ENCODE measurements at places on chromosomes 16 and 17.

- no peak for DNase-seq
Measured at GRCh38 chr16:24471561-24472350, 67.6 kb upstream of the RBBP6 start.

DNA sequence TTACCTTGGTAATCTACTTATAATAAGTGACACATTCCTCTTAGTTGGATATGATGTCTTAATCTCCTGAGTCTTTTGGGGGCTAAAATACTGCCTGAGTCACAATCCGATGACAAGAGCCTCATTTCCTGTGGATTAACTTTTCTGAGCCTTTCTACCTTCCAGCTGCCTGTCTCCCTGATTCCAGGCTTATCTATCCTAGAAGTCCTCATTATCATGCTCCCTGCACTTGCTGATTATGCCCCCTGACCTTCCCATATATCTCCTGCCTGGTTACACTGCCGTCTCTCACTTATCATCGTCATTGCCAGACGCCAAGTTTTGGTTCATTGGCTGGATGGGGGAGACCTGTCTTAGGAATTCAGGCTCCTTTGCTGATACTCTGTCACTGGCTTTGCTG lies 727.4 kb upstream of the CA10 start:
- no peak for DNase-seq

DNA sequence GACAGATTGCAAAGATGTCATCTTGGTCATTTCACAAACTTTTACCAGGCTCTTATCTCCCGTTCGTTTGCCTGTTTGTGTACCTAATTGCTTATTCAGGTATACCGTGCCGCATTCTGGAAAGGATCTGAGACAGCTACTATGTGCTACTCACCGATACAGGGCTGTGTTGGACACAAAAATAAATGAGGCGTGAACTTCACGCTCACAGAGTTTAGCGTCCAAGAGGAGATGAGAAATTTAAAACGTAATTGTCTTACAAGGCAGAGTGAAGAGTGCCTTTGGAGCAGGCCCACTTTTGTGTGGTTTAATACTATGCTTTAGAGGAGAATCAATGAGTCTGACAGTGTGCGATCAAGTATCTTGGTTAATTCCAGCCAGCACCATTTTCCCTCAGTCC lies 26.7 kb downstream of the MAF start:
- DNase-seq: no peak

- peak; percentile 1 for DNase-seq
Measured at GRCh38 chr16:62041401-62041800, 5.2 kb upstream of the CDH8 start.

- DNase-seq: no peak
Measured at GRCh38 chr17:14688134-14688533, 387.3 kb downstream of the HS3ST3B1 start.

GRCh38 chr16:78163772-78164670 lies 64.6 kb downstream of the WWOX start:
- DNase-seq: no peak

DNA sequence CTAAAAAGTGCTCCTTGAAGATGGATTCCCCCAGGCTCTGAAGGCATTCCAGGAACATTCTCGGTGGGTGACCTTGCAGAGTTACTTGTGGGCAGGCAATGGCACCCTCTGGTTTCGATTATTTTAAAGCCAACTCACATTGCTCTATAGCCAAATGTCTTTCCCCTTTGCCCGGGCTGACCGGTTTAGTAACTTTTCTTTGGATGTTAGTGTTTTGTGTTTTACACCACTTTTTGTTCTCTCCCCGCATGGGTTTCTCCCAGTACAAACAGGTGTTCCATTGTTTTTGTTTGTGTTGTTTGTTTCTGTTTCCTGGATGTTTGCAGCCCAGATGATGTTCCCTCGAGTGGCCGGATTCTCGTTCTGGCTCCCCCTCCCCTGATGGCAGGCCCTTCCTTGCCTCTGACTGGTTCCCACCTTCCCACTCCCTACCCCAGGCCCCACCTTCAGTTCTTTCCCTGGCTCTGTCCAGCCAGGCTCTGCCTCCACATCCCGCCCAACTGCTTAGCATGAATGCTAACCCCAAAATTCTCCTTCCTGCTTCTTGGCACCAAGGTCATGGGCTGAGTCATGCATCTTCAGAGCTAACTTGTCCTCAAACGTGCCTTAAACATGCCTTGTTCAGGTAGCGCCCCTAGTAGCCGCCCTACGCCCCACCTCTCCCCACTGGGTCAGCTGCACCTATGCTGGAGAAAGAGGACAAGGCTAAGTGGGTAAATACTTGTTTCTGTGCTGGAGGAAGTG lies 40.6 kb downstream of the ELAC2 start:
- DNase-seq: no peak

DNA sequence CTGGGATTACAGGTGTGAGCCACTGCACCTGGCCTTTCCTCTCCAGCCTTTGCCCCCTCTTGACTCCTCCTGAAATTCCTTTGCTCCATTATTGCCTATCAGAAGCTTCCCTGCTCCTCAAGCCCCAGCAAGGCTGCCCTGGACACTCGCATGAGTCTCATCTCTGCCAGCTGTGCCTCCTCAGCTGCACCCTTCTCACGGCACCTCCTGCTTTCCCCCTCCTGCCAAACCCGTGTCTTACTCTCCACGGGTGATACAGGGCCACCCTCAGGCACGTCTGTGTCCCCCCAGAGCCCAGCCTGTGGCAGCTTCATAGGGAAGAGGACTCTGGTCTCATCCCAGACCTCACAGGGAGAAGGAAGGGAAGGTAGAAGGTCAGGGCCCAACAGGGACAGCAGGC lies 15.4 kb downstream of the G6PC3 start:
- DNase-seq: no peak

DNA sequence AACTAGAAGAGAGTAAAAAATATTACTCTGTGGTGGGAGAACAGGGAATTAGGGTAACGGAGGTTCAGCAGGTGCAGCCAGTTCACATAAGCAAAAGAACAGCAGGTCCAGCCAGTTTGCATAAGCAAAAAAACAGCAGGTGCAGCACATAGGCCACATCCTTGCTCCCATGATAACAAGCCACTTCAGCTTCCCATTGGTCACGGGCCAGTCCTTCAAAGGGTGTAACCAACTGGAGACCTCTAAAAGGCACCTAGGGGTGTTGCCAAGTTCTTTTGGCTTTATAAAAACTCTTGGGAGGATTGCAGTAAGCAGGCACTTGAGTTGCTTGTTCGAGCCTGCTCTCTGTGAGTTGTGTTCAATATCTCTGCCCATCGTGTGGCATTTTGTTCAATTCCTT lies 488.1 kb downstream of the XYLT1 start:
- no peak for DNase-seq

DNA sequence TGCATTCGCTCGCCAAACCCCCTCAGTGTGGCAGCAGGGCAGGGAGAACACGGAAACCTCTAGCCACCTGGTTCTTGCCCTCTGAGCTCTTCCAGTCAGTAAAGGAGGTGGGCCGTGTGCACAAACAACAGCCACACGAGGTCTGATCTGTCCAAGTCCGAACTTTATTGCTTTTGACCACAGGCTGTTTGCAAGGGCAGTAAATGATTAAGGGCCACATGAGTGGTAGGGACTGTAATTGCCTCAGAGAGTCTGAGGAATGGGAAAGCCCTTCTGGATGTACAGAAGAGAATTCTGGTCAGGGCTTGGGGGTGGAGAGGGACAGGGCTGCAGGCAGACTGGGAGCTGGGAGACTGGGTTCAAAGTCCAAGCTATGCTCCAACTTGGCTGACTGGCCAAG lies 75.7 kb upstream of the LHX1 start:
- DNase-seq: no peak

DNA sequence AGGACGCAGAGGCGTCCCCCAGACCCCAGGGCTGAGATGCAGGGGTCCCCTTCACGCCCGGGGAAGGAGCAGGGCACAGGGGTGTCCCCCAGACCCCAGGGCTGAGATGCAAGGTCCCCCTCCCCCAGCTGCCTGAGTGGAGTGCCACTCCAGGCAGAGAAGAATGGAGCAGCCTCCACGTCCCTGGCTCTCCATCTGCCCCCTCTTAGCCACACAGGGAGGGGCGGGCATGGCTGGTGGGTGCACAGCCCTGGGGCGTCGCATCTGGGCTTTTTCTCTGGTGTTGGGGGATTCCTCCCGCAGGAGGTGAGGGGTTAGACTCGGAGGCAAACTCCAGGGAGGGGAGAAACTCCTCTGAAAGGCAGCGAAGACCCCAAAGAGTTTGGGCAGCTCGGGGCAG lies 17.5 kb downstream of the CIBAR2 start:
- DNase-seq: no peak
